ENCODE measurements at places on chromosomes 1 and 21.

GRCh38 chr1:26336477-26337205 is 17.3 kb downstream of the CRYBG2 start:
- DNase-seq: peak; percentile 87

DNA sequence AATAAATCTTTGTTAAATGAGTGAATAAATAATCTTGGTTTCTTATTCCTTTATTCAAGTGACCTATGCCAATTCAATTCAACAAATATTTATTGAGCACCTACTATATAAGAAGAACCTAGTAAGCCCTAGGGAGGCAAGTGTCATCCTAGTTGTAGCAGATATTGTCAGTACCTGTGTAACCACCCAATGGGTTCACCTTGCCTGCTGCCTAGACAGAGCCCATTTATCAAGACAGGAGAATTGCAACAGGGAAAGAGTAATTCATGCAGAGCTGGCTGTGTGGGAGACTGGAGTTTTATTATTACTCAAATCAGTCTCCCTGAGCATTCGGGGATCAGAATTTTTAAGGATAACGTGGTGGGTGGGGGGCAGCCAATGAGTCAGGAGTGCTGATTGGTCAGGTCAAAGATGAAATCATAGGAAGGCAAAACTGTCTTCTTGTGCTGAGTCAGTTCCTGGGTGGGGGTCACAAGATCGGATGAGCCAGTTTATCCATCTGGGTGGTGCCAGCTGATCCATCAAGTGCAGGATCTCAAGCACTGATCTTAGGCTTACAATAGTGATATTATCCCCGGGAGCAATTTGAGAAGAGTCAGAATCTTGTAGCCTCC is 53.8 kb upstream of the KCNA3 start:
- DNase-seq: no peak

GRCh38 chr1:210232511-210233215 is at the start of gene SERTAD4:
Gene SERTAD4, plus strand, starts transcription at chr1:210232796. Its CDS starts 5,165 bp downstream, at chr1:210237961.
- DNase-seq: no peak

DNA sequence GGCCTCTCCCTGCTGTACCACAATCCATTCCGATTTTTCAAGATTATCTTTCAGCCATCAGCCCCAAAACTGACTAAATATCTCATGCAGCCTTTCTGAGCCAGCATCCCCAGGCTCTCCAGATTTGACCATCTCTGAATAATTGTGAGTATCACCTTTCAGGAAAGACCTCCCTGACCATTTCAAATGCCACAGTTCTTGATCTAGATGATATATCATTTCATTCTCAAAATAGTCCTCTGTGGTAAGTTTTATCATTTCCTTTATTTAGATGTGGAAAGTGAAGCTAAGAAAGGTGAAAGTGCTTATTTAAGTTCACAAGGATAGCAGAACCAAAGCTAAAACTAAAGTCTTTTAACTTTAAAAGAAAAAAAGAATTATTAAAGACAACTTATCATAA is 244.0 kb downstream of the PLPP3 start:
- no peak for DNase-seq

GRCh38 chr1:42005530-42005929 is 86.8 kb upstream of the HIVEP3 start:
- DNase-seq: no peak
